ENCODE measurements at places on chromosomes 7 and 10. TPM values are rescaled to one million over a fixed set of nuclear protein-coding genes. Genes with fewer than 3 reads are reported as not detected.
A peak's percentile ranks its signal among the peaks of the same experiment; 100 is the strongest.

Gene CALCR
- polyA plus RNA-seq: 9.2 TPM

- DNase-seq: no peak
Observed at GRCh38 chr7:131900785-131901287, 344.4 kb upstream of the PODXL start.

Gene VPS26A
- not detected for polyA plus RNA-seq

Gene SPDYE2
- polyA plus RNA-seq: 1.4 TPM

- no peak for DNase-seq
Observed at GRCh38 chr7:77822269-77822668, 23.7 kb downstream of the PHTF2 start.

DNA sequence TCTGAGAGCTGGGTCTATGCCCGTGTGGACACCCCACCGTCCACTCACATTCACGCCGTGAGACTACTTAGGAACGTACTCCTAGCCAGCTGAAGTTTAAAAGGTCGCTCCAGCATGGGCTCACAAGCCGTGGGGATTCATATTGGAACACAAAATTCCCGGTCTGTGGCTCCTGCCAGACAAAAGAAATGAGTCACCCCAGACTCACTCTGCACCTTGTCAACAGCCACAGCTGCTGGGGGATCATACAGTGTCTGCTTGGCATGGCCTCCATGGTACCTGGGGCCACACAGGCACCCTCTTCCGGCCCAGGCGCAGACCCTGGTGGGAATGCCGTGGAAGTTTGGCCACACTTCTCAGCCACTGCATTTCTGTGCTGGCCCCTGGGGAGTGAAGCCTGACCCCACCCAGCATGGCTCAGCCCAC is 228.4 kb downstream of the DNAJB6 start:
- no peak for DNase-seq

DNA sequence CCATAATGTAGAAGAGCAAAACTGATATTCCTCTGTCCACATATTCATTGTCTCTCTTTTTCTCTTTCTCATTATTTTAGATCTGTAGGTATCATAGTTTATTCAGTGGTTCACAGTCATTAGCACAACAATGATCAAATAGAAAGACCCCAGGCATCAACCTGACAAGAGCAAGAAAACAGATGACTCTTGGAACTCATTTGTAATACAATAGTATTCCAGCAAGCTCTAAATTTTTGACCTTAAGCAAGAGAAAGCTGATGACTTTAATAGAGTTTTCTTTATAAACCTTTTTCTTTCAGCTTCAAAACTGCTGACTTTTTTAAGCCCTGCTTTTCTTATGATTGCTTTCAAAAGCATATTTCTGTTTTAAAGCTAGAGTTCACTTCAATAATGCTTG is 507.5 kb upstream of the SORCS1 start:
- DNase-seq: no peak

DNA sequence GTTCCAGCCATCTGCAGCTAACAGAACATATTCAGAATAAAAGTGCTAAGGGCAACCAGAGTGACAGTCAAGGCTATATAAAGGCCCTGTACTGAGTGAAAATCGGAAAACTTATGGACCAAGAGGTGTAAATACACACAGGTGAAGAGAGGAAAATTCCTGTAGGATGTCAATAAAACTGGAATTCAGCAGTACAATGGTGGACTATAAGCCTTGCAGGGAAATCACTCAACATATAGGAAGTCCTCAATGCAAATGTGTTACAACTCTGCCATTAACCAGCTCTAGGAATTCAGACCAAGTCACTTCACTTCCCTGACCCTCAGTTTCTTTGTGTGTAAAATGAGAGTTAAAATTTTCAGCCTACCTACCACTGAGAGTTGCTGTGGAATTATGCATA is 7.7 kb downstream of the USP6NL start:
- no peak for DNase-seq

GRCh38 chr7:2718296-2718965 is 30.4 kb downstream of the AMZ1 start:
- DNase-seq: no peak

Gene UPK3BL2
- polyA plus RNA-seq: 3.8 TPM

Gene TMEM236
- polyA plus RNA-seq: 0.64 TPM

DNA sequence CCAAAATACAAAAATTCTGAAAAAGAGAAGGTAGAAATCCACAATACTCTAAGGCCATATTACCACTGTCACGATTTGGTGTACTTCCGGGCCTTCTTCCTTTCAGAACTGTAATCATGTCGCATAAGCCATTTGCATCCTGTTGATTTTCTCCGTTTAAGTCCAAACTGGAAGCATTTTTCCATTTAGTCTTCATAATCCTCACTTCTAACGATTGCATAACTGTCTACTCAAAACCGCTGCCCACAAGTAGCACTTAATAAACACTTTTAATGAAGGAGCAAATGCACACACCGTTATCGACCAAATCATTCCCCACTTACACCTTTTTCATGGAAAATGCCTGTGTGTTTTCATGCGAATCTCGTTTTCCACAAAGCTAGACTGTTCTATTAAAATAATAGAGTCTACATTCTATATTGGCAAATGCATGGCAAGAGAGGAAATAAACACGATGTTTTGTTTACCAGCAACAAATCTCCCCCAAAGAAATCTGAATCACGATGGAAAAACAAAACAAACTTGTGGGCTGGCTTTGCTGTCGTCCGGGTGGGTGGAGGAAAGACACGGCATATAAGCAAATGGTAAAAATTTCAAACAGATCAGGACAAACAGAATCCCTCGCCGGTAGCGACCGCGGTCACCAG is 1.0 kb downstream of the ATE1 start:
- DNase-seq: peak; percentile 56

- DNase-seq: no peak
Observed at GRCh38 chr7:125085084-125085483, 155.5 kb upstream of the POT1 start.

Data from muscle of arm (tissue), 14 donors.